ENCODE measurements at places on chromosomes 11 and 22.

GRCh38 chr11:94655956-94656355 lies 88.8 kb downstream of the PIWIL4 start:
- no peak for DNase-seq

DNA sequence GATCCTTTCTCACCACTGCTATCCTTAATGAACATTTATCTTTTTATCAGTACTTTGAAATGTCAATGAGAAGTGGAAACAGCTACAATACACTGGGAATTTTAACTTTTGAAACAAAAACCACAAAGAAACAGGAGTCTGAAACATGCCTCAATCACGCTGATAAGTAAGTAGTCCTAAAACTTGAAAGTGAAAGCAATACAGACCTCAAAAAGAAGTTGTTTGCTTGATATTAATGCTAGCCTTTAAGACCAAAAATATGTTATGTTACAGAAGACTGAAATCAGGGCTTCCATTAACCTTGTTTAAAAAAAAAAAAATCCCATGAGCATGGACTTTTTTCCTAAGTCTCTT lies 21.3 kb downstream of the PHF21A start:
- no peak for DNase-seq

- no peak for DNase-seq
Measured at GRCh38 chr11:109267293-109268095, 154.5 kb upstream of the C11orf87 start.

- no peak for DNase-seq
Measured at GRCh38 chr11:16883174-16883573, 131.0 kb downstream of the PLEKHA7 start.

DNA sequence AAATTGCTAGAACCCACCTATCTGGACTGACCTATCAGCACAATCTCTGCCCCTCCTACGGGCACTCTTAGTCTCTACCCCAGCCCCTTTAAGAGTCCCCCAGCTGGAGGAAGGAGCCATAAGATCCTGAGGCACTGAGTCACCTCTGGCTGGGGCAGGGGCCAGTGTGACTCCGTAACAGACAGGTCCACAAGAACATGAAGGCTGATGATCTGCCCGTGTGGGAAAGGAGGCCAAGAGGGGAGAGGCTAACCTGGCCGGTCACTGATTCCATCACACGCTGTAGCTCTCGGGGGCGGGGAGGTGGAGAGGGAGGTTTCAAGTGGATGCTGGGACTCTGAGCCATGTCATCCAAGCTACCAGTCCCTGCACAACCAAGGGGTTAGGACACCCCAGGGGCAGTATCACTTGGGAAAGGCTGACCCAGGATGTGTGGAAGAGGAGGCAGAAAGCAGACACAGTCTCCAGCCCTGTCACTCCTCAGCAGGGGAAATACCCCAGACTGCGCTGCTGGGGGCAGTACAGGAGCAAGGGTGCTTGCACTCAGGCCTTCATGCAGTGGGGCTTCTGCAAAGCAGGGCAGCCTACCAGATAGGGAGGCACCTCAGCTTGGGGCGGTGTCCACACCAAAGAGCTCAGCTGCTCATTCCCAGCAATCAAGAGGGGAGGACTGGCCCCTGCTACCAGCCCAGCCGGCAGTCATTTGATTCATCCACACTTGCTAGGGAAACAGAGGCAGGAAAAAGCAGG lies 22.3 kb downstream of the ARHGAP1 start:
- DNase-seq: no peak

GRCh38 chr11:120068114-120068573 lies 69.8 kb downstream of the TRIM29 start:
- DNase-seq: no peak

DNA sequence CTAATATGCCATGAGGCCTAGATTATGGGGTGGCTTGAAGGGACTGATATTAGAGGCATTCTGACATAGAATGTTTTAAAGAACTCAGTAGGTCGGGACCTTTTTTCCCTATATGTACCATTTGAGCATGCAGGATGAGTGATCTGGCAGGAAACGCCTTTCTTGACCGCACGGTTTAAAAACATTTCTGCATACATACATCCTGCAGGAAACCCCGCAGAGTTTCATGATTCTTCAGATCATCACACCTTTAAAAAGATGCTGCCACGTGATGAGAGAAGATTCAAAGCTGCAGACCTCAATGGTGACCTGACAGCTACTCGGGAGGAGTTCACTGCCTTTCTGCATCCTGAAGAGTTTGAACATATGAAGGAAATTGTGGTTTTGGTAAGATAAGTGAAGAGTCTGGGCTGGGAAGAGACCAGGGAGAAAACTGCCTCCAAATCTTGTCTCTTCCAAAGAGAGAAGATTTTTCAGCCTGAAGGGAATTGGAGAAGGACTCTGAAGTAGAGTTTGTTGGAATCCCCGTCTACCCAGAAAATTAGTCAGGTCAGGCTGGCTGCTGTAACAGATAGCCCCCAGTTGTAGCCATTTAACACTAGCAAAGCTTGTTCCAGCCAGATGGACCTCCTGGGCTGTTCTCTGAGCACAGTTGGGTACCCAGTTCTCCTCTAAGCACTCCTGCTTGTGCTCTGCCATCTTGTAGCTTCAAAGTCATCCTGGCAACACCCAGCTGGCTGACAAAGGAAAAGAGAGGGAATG lies 7.4 kb downstream of the RCN1 start:
- DNase-seq: no peak

- no peak for DNase-seq
Measured at GRCh38 chr11:45664376-45665205, 831 bp downstream of the CHST1 start.

GRCh38 chr11:64165481-64165841 lies 452 bp downstream of the MACROD1 start:
- no peak for DNase-seq

GRCh38 chr22:37448516-37449127 lies 21.3 kb upstream of the ELFN2 start:
- DNase-seq: no peak

GRCh38 chr11:33529461-33529860 lies 171.2 kb downstream of the C11orf91 start:
- DNase-seq: no peak

DNA sequence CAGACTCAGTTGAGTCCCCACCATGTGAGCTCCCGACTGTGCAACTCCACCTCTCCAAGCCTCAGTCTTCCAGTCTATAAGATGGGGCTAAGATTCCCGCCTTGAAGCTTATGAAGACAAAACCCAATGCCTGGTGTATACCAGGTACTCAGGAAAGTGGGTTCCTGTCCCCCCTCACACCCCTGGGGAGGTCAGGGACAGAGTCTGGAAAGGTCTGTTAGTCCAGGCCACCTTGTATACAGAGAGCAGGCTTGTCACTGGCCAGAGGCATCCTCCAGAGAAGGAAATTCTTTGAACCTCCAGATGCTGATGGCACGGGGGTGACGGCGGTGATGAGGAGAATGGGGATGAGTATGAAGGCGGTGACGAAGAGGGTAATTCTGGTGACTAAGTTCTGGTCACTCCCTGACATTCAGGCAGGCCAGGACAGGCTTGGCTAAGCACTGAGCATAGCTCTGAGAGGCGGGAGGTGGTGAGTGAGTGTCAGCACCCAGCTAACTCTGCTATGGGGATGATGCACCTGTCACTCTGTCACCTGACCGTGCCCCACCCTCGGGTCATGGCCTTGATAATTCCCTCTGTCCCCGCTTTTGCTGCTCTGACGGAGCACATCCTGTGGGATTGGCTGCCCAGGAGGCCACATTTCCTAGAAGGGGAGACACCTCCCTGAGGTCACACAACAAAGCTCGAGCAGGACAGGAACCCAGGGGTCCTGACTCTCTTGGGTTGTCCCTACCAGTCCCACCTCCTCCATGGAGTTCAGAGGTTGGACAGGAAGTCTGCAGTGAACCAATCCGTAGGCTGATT lies 30.9 kb upstream of the CSNK1E start:
- DNase-seq: no peak

- DNase-seq: no peak
Measured at GRCh38 chr11:9362393-9362863, 22.0 kb upstream of the IPO7 start.

DNA sequence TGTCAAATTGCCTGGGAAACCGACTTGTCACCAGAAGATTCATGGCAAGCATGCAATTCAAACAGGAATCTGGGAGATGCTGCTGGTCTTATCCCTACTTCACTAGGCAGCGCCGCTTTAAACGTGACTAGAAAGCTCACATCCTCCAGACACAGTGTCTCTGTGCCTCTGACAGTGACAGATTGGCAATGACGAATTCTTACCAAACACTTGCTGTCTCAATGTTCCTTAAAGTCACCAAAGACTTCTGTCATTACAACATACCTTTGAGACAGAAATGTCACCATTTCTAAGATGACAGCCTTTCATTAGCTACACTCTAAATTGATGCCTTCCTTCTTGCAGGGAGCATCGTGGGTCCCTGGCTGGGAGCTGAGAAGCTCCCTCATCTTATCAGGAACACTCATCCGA lies 197.8 kb downstream of the CWF19L2 start:
- DNase-seq: no peak

- no peak for DNase-seq
Measured at GRCh38 chr11:129285402-129285786, 90.3 kb upstream of the BARX2 start.

GRCh38 chr11:1497600-1497999 lies 11.0 kb upstream of the MOB2 start:
- DNase-seq: no peak

DNA sequence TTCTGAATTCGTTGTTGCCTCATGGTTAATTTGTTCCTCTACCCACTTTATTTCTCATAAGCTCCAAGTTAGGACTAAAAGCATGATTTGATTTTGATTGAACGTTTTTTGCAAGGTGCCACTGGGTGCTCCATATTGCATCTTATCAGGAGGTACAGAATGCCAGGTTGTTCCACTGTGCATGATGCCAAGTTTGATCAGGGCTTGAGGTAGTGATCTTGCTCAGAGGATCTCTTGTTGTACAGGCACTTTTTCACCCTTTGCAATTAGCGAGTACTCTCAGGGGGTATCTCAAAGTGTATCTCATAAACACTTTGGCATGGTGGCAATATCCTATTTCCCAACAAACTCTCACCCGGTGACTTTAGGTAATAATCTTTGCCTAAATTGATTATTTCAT lies 4.0 kb downstream of the GRAP2 start:
- no peak for DNase-seq

DNA sequence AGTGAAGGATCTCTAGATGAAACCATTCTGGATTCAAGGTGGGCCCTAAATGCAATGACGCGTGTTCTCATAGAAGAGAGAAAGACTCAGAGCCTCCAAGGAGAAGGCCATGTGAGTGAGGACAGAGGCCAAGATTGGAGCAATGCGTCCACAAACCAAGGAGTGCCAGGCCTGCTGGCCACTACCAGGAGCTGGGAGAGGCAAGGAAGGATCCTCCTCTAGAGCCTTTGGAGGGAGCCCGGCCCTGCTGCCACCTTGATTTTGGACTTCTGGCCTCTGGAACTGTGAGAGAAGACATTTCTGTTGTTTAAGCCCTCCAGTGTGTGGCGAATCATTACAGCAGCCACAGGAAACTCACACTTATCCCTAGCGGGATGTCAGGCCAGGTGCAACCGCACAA lies 52.7 kb upstream of the SHANK2 start:
- DNase-seq: no peak

DNA sequence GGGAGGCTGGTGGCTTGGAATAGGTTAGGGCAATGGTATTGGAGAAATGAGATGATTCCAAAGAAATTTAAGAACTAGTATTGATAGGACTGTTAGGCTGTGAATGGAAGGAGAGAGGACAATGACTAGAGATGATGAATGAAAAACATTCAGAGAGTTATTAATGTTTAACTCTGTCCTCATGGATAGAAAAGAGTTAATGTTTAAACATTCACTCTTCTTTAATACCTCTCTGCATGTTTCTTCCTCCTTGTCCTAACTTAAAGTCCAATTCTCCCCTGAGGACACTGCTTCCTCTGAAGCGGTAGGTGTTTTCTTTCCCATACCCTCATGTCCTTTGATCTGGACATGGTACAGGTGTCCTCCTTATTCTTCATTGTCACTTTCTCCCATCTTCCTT lies 13.4 kb downstream of the CHEK1 start:
- DNase-seq: no peak

- DNase-seq: no peak
Measured at GRCh38 chr11:14253421-14253820, 105.6 kb downstream of the RRAS2 start.

DNA sequence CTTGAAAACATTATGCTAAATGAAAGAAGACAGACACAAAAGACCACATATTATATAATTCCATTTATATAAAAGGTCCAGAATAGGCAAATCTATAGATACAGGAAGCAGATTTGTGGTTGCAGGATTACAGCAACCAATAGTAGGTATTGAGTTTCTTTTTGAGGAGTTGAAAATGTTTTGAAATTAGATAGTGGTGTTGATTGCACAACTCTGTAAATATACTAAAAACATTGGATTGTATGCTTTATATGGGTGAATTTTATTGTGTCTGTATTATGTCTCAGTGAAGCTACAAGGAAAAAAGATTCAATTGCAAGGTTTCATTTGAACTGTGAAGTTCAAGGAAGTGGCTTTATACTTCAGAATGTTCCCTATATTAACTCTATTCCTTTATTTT lies 3.0 kb upstream of the RRAS2 start:
- DNase-seq: no peak

DNA sequence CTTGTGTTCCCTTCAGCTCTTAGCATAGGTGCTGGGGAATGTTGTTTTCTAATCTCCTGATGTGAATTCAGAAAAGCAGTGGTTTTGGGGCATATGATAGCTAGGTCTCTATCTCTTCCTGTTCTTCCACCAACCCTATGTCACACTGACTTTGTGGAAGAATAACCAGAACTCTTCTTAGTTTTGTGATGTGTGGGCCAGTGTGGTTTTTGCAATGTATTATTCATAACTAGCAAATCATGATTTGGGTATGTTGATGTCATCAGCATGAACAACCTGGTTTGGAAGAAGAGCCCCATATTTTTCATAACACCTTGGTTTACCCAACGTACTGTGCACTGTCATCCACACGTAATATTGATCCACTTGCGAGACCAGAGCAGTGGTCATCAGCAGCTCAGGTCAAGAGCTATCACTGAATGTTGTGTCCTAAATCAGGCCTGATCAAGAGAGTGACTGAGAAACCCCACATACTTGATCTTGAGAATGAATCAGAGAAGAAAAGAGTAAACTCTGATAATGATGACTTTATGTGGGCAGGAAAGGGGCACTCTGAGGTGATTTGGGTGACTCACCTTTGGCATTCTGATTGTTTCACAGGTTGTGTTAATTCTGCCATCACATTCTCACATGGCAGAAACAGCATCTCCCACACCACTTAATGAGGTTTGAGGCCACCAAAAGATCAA lies 19.4 kb upstream of the MS4A6E start:
- no peak for DNase-seq

- no peak for DNase-seq
Measured at GRCh38 chr22:47323518-47323917, 561.1 kb downstream of the TBC1D22A start.

- peak; percentile 8 for DNase-seq
Measured at GRCh38 chr11:2536440-2536989, 91.7 kb downstream of the KCNQ1 start.

All from T-helper 1 cell (primary cell).